T-helper 9 cell (primary cell): ENCODE measurements at places on chromosomes 11 and 22.

DNA sequence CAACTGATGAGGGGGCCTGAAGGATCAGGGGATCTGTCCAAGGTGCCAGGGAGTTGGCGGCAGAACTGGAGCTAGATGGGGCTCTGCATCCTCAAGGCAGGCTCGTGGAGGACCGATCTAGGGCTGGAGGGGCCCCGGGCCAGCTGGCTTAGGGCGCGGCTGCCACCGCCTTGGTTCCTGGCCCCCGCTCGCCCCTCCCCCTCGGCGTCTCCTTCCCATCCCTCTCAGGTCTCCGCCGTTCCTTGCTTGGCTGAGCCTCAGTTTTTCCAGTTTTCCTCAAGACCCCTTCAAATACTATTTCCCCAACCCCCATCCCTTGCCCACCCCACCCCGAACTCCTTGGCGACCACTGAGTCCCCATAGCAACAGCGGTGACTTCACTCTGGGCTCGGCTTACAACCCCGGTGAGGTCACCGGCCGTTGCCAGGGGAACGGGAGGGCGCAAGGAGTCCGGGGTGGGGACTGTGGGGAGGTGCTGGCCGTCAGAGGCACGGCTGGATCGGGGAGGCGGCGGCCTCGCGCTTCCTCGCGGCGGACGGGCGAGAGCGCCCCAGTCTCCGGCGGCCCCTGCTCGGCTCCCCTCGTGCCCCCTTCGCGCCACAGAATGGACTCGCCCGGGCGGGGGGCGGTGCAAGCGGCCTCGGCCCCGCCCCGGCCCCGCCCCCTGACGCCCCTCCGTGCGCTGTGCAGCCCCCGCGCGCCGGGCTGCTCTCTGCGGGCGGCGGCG is 7.5 kb downstream of the FREY1 start:
- DNase-seq, result peak; percentile 55

DNA sequence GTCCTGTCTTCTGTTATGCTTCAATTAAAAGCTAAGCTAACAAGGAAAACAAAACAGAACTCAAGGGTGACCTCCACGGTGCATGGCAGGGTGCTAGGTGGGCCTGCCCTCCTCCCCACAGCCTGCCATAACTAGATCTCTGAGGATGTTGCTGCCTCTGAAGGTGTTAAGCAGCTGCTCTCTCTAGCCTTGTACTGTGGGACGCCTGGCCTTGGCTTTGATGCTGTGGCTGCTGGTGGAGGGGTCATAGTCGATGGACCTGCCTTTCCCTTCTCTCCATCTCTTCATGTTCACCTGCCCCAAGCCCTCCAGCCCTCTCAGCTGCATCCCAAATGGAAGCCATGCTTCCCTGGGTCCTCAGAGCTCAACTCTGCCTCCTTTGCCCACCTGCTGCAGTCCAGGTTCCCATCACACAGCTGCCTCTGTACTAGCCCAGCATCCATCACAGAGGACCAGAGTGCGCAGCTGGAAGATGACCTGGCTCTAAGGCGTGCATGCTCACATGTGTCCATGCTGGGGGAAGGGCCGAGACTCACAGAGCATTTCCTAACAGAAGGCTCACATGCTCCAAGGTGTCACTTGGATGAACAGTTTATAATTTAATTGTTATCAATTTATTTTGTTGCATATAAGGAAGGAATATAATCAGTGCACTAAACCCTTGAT is 180.3 kb upstream of the E2F8 start:
- DNase-seq, result no peak

GRCh38 chr11:95682552-95682951 is 107.0 kb downstream of the FAM76B start:
- DNase-seq, result no peak

GRCh38 chr11:45945397-45945999 is 23.0 kb downstream of the LARGE2 start:
- no peak for DNase-seq

DNA sequence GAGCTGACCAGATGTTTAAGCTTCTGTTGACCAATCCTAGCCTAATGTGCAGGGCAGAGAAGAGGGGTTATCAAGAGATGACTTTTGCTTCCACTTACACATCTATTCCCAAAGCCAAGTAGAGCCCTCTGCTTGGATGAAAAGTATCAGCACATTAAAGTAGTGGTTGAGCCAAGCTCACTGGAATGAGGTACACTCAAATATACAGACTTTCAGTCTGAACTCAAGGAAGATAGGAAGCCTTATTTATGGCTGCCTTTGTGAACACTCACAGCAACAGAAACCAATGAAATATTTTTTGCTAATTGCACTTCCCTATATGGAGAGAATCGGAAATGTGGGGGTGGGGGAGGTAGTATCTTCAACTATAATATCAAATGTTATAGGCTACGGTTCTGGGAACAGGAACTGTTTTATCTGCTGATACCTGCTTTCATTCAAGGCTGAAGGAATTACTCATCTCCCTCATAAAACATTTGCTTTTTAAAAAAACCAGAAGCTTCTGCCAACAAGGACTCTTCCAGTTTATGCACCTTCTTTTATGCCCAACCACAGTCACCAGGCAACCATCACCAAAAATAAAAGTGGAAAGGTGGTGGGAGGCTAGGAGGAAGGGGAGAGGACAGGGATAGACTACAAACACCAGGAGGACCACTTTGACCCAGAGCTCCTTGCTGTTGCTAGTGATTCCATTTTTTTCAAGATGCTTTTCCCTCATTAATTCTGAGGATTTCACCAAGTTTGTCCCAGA is 91.2 kb downstream of the CLPB start:
- DNase-seq, result no peak

- no peak for DNase-seq
Observed at GRCh38 chr22:32754413-32755041, 47.0 kb upstream of the TIMP3 start.

DNA sequence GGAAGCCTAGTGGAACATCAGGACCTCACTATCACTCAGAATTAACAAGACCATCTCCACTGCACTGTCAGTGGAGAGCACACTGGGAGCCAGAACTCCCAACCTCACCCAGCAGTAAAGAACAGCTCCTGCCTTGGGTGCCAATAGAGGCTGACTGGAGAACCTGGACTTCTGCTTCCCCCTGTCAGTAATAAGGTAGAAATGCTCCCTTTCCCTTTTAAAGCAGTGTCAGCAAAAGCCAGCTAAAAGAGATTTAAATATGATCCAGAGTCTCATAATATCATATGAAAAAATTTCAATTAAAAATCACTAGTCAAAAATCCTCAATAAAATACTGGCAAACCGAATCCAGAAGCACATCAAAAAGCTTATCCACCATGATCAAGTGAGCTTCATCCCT is 82.8 kb downstream of the SPATA19 start:
- no peak for DNase-seq

- no peak for DNase-seq
Observed at GRCh38 chr11:120682866-120683265, 171.3 kb downstream of the GRIK4 start.

GRCh38 chr11:133697603-133698180 is 147.6 kb downstream of the SPATA19 start:
- DNase-seq, result no peak

GRCh38 chr11:61959678-61960077 is 7.8 kb downstream of the FTH1 start:
- DNase-seq, result no peak

DNA sequence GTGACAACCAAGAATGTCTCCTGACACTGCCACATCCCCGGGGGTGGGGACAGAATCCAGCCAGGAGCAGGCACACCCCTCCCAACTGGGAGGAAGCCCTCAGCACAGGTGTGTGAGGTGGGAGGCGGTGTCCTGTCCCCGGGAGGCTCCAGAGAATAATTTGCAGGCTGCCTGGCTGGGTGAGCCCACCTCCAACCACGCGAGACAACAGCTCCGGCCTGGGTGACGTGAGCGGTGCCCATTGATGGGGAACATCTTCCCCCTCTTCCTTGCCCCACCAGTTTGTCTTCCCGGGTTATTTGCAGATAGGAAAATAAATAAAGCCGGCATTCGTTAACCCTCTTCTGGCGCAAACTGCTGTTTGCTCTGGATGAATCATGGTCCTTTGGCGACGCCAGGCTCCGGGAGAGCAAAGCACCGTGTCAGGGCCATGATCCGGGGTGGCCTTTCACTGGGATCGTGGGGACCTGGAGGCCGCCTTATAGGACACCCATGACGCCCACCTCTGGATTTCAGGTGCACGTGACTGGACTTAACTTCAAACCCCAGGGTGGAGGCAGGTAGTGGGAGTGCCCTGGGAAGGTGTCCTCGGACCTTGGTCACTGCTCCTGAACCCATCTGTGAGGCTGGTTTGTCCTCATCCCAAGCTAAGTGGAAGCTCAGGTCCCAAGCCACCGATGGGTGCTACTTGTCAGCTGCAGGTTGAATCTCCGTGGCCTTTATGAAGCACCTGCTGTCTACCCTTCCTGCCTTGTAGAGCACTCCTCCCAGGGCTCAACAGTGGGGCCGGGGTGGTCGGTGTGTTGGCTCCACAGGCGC is 13.9 kb downstream of the CCND1 start:
- DNase-seq, result no peak

GRCh38 chr11:18364495-18365073 is 29.8 kb upstream of the LDHA start:
- no peak for DNase-seq

- no peak for DNase-seq
Observed at GRCh38 chr11:64765851-64766665, 6.3 kb upstream of the PYGM start.

- DNase-seq, result no peak
Observed at GRCh38 chr11:9780929-9781328, 117.1 kb downstream of the SWAP70 start.

GRCh38 chr11:77801477-77801876 is 19.0 kb downstream of the RSF1 start:
- DNase-seq, result no peak

DNA sequence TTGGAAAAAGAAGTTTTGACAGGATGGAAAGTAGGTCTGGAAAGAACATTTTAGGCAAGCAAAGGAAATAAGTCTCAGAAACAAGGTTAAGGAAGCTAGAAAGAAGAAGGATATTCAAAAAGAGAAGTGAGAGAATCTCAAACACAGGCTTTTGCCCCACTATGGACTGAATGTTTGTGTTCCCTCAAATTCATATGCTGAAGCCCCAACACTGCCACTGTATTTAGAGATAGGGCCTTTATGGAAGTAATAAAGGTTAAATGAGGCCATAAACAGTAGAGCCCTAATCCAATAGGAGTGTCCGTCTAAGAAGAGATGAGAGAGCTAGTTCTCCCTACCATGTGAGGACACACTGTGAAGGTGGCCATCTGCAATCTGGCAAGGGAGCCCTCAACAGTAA is 20.6 kb upstream of the RPS13 start:
- DNase-seq, result no peak

DNA sequence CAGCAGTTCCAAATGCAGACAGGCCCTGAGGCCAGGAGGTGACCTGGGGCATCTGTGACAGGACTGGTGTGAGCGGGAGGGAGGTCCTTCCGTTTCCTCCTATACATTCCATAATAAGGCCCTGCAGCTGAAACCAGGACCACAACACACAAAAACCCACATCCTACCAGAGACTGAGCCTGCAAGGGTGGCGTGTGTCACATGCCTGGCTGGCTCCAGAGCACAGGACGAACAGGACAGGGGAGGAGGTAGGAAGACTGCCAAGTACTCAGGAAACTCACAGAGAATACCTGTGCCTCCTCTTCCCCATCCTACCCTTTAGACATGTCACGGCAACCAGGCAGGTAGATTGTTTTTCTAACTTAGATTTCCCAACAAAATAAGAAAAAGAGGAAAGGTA is 103.9 kb downstream of the ARL14EP start:
- no peak for DNase-seq

DNA sequence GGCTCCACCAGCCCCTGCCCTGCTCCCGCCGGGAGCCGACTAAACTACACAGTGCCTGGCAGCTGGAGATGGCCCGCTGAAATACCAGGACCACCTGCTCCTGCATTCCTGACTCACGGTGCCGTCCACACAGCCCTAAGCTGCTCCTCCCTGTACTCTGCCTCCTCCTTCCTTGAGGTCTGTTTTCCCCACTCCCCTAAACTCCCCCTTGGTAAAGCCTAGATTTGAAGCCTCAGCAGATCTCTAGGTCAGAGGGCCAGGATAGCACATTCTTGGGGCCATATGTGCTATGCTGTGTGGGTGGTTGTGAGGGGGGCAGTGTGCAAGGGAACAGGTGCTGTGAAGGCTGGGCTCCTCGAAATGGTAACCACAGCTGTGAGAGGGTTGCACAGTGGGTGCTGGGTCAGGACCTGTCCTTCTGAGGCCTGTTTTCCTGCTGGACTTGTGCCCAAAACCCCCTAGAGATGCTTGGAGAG is 9.7 kb downstream of the LRFN4 start:
- DNase-seq, result no peak

DNA sequence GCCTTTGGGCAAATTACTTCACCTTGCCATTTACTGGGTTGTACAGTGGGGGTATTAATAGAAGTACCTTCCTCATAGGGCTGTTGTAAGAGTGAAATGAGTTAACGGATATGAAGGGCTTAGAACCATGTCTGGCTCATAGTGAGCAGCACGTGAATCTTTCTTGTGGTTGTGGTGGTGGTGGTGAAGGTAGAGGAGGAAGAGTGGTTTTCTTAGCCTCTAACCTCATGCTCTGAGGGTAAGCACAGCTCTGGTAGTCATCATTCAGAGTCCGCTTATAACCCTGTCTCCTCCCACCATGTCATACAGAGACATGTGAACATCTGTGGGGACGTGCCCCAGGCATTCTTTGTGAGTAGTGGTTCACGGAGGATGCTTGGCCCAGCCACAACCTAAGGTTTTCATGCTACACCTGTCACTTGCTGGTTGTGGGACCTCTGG is 43.6 kb downstream of the TEAD1 start:
- peak; percentile 32 for DNase-seq
